Mucosa of gallbladder (tissue), 1 donor: ENCODE measurements at places on chromosomes 12 and 14.
A peak's percentile ranks its signal among the peaks of the same experiment; 100 is the strongest.

DNA sequence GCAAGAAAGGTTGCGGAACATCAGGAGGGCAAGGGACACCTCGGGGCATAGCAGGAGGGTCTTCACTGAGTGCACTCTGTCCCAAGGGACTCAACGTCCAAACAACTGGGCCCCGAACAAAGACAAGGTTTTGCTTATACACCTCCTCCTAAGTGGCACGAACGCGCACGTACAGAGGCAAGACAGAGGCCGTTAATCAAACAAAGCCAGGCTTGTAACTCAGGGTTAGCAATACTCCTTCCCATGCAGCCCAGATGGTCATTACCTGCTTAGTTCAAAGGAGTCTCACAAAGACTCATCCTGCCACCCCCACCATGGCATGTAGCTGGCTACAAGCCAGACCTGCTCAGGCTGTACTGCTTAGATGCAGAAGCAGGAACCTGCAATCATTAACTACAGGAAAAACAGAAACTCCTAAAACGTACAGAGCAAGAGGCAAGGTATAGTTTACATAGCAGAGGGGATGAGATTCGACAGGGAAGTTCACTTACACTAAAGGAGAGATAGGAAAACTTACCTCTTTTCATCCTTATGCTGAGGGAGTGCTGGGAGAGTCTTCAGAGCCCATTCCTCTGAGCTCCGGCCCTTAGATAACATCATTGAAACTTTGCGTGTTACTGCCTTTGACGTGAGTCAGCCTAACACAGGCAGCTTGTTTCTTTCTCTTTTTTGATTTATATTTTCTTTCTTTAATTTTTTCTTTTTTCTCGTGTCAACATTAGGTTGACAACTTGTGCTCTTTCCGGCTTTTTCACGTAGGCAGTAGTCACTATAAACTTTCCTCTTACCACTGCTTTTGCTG is 1319.1 kb downstream of the TMEM121 start:
- DNase-seq: peak; percentile 90

DNA sequence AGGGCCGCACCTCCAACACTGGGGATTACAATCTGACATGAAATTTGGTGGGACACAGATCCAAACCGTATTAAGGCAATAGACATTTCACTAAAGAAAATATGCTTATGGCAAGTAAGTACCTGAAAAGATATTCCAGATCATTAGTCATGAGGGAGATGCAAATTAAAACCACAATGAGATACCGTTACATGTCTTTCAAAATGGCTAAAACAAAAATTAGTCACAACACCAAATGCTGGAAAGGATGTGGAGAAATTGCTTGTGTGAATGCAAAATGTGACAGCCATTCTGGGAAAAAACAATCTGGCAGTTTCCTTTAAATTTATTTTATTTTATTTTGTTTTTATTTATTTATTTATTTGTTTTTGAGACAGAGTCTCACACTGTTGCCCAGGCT is 82.3 kb upstream of the PTGDR start:
- no peak for DNase-seq

DNA sequence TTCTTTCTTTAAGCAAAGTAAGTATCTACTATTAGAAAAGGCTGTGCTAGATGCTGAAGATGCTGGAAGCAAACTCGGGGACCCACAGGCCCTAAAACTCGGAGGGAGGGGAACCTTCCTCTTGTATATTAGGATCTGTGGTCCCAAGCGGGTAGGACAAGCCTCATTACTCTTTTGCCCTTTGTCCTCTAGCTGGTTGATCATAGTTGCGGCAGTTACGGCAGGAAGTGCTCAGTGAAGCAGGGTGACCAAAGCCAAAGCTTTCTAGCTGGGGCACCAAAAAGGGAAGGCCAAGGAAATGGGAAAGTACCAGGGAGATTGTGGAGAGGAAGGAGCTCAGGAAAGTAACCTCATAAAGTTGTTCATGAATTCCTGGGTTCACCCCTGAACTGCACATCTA is 76.3 kb downstream of the SCFD1 start:
- DNase-seq: no peak

DNA sequence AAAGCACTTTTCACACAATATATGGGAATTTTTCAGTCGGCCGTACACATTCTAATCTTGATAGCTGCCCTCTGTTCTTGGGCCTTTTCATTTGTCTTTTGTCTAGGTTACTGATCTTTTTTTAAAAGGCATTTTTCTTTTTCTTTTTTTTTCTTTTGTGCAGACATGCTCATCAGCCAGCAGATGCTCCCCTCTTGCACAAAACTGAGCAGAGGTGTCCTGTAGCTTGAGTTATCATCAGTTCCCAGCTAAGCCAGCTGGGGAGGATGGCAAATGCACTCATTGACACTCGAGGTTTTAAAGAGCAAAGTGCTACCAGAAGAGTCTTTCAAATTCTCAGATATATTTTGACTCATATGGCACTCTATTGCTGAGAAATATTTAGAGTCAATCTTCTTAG is 913.9 kb upstream of the SEL1L start:
- DNase-seq: no peak

GRCh38 chr14:42950363-42950762 is 1343.7 kb downstream of the LRFN5 start:
- no peak for DNase-seq

GRCh38 chr14:75491376-75491978 is 30.8 kb upstream of the BATF start:
- no peak for DNase-seq

DNA sequence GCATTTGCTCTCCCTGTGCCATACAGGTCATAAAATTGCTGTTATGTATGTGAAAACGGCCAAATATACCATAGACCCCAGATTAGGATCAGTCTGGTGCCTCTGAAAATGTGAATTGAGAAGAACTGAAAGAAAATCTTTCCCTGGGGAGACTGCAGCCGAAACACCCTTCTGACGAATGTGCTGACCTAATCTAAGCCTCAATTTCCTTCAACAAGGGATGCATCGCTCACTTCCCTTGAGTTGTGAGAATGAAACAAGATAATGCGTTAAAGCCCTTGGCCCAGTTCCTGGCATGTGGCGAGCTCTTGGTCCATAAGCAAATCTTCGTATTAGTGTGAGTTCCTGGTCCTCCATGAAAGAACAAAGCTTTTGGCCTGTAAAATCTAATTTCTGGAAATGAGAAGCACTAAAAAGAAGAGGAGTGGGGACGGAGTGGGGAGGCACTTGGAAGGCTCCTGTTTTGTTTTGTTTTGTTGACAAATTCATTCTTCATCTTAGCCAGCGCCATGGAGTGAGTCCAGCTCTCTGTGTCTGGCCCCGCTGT is 49.5 kb upstream of the RTRAF start:
- DNase-seq: no peak

- no peak for DNase-seq
Observed at GRCh38 chr14:104738375-104739019, 14.4 kb upstream of the SIVA1 start.

- DNase-seq: peak; percentile 26
Observed at GRCh38 chr12:108594-108993, 42.0 kb downstream of the IQSEC3 start.

GRCh38 chr14:69299286-69300035 is 39.5 kb downstream of the GALNT16 start:
- DNase-seq: no peak

GRCh38 chr14:29927376-29928116 is at the start of gene PRKD1:
TSS of gene PRKD1 (minus strand) at chr14:29927847.
- DNase-seq: peak; percentile 48

DNA sequence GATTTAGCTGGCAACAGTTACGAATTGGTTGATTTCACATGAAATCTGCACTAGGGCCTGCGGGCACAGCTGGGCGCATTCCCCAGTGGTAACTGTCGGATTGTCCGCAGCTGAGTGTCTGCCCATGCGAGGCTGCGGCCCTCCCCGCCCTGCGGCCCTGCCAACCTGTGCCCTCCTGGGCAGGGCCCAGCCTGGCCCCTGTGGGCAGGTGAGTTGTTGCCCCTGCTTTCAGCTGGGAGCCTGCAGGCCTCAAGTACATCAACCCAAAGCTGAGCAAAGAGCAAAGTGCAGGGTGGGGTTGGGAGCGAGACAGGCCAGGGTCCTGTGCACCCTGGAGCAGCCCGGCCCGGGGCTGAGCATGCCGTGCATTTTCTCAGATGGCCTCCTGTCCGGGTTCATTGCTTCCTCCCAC is 89.1 kb downstream of the ADGRD1 start:
- DNase-seq: no peak

GRCh38 chr12:101850199-101850598 is 19.4 kb upstream of the GNPTAB start:
- no peak for DNase-seq

GRCh38 chr12:93804392-93805179 is 127.4 kb downstream of the CRADD start:
- DNase-seq: no peak

DNA sequence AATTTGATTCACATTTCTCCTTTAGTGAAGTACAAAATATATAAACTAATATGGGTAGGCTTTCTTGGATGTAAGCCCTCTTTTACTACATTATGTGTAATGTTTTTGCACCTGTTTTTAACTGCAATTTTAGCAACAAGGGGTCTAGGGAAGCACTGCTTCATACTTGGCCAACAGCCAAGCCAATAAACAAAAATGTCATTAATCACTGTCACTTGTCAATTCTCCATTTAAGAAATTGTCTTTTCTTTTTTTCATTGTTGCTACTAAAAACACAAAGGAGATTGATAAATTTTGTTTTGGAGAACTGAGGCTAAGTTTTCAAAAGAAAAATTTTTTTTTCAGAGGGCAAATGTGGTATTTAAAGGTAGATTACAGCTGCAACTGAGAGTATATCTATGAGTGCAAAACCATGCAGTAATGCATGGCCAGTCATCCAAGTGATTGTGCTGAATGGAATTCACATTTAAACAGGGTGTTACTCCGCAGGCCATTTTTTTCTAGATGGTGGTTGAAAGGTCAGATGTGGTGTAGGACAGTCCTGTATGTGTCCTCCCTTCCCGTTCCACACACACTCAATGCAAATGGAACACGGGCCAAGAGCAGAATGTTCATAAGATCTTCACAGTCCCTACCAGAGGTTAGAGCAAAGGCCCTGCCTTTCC is 503.0 kb upstream of the LMO3 start:
- no peak for DNase-seq

DNA sequence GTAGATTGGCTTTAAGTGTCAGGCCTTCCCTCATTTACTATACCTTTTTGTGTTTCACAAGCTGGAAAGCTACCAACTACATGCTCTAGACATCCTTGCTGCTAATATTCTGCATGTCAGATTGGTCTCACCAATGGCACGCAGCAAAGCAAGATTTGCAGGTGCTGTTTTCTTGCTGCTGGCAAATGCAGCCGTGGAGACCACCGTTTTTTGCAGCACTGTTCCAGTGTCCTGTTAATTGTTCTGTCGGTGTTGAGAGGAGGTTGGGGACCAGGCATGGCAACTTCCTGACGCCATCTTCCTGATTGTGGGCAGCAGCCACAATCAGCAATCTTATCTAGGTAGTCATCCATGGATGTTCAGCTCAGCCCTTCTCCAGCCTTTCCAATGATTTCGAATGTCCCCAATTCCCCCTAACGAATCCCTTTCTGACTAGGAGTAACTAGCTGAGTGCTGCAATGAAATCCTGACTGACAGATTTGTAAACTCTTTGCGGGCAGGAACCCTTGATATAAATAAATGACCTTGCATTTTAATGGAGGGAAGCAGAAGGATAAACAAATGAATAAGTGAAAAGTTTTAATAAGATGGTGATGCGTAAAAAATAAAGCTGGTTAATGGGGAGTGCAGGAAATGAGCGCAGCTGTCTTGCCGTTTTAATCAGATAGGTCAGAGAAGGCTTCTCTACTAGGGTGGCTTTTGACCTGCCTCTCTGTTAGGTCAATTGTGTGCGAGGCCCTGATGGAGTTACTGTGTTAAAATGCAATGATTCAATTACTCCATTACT is 574 bp upstream of the CRADD start:
- no peak for DNase-seq

DNA sequence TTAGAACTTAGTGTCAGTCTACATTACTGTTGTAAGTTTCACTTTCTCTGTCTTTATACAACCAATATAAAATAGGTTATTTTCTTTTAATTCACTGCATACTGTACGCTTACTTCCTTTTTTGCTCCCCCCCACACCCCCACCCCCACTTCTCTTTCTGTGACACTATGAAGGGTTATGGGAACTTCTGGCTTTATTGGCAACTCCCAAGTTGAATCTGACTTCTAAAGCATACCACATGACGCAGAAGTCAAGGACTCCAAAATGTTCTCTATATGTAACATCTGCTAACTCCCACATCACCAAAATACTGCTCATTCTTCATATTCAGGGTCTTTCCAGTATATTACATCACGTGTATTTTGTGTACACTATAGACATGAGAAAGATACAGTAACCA is 81.2 kb upstream of the ATXN7L3B start:
- DNase-seq: no peak

DNA sequence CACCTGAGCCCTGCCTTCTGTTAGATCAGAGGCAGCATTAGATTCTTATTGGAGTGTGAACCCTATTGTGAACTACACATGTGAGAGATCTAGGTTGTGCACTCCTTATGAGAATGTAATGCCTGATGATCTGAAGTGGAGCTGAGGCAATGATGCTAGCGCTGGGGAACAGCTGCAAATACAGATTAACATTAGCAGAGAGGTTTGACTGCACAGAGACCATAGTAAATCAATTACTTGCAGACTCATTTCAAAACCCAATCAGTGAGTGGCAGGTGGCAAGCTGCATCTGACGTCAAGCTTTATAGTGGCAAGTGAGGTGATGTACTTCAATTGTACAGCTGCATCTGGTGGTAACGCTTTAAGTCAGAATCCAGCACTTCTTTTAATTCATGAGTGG is 141.6 kb downstream of the GPHN start:
- DNase-seq: no peak

GRCh38 chr14:100271247-100271939 is 32.4 kb downstream of the YY1 start:
- peak; percentile 68 for DNase-seq

DNA sequence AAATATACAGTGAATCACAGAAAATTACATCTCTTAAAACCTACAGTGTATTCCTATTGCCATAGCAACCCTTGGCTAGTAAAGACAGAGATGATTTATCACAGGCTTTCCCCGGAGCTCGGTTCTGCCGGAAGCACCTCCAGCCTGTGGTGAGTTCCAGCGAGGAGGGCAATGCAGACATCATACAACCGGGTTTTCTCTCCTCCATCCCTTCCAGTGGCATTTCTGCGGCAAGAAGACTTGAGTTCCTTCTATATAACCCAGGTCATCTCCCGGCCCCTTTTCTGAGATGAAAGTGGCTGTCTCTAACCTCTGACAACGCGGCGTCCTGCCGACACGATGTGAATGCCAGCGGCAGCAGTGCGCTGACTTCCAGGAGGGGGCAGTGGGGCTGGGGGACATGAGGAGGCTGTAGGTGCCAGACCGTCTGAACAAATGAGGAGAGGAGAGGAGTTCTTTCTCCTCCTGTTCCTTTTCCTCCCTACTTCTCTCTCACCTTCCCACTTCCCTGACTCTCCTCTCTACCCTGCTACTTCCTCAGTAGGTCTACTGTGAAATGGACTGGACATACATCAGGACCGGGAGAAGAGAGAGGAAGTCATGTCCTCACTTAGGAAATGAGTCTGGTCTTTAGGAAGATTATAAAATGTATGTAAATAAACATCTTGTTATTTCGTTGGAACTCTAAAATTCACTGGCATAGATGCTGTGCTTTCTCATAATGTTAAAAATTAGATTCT is 68.6 kb upstream of the MAX start:
- DNase-seq: no peak
